ENCODE measurements at places on chromosomes 7 and 10.

- no peak for DNase-seq
Observed at GRCh38 chr7:157490465-157490912, 153.7 kb downstream of the DNAJB6 start.

GRCh38 chr7:1397491-1398327, 61.6 kb downstream of the MICALL2 start:
- no peak for DNase-seq

- DNase-seq, result no peak
Observed at GRCh38 chr10:29525762-29526161, 109.0 kb downstream of the SVIL start.

DNA sequence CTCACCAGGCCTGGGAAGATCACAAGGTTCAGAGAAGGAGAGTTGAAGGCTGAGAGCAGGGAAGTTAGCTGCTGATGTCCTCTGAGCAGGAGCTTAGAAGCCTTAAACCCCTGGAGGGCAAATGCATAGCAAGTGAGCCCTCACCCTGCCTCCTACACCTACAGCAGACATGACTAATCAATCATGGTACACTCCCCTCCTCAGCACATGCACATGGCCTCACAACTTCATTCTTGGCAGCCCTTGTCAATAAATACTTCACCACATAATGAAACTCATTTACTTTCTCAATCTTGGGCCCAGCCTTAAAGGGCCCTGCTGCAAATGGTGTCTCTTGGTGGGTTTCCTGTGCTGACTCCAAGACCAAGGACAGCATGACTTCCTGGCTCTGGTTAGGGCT, 12.9 kb downstream of the MMRN2 start:
- no peak for DNase-seq

DNA sequence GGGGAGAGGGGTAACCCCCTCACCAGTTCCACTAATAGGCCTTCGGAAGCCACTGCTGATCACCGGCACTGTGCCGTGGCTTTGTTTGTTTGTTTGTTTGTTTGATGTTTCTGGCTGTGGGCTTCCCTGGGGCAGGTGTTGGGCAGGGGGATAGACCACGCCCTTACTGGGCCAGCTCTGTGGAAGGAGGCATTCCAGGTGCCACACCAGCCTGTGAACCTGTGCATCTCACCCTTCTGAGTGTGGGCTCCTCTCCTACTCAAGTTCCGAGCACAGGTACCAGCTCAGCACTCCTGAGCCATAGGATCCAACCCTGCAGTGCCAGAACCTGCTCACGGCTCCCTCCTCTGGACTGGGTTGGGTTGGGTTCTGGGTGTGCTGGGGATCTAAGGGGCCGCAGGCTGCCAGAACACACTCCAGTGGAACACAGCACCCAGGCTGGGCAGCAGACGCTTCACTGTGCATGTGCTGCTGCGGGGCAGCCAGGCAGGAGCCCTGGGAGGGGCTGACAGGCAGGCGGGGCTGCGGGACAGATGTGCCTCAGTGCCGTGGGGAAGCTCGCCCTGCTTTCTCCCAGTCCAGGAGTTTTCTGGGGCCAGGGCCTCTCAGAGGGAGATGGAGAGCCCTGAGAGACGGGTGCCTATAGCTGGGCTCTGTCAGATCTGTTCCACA, 1053.9 kb downstream of the CNTNAP2 start:
- DNase-seq, result no peak

DNA sequence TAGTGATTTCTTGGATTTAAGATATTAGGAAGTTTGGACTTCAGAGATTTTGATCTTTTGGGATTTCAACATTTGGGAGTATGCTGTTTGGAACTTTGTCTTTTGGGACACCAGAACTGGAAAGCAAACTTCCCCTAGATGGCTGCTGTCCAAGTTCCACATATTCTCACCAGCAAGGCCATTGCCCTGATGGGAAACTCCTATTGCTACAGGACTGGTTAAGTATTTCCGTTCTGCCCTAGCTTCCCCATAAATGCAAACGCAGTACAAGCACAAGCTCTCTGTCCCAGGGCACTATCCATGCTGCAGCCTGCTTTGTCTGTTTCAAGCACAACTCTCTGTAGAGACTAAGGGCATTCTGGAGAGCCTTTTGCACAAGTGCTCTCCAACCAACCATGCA, 79.3 kb upstream of the SLC25A13 start:
- DNase-seq, result no peak

DNA sequence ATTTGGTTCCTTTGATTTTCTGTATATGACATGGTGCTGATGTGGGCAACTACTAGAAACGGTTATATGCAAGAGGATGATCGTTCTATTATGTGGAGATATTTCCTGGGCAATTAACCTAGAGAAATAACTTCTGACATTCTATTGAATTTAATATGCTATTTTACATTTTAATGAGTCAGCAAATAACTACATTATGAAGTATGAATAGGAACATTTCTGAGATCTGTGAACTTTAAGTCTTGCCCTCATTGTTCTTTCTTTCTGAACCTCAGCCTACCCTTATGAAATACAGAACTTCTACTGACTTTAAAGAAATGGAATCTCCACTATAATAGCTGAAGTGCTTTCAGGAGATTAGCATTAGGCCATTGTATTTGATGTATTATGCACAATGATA, 59.6 kb downstream of the ZNF800 start:
- DNase-seq, result no peak

- no peak for DNase-seq
Observed at GRCh38 chr10:61834519-61834918, 67.0 kb upstream of the ARID5B start.

All from naive B cell (primary cell).